ENCODE measurements at places on chromosomes 11 and 22. TPM values are rescaled to one million over a fixed set of nuclear protein-coding genes. Genes with fewer than 3 reads are reported as not detected.

FAM227A gene
- 2.4 TPM for total RNA-seq

CHADL gene
- total RNA-seq: 0.33 TPM

PKNOX2 gene
- total RNA-seq: not detected

SAA1 gene
- 7.9 TPM for total RNA-seq

DGCR2 gene
- 35.1 TPM for total RNA-seq

MUC6 gene
- 0.49 TPM for total RNA-seq

SPTBN2 gene
- total RNA-seq: 7.3 TPM

OR8A1 gene
- total RNA-seq: not detected

FAR1 gene
- total RNA-seq: 60.4 TPM

CYP2D6 gene
- total RNA-seq: 2.7 TPM

DDTL gene
- total RNA-seq: not detected

SYT13 gene
- total RNA-seq: 0.13 TPM

TECTA gene
- 0.15 TPM for total RNA-seq

DNA sequence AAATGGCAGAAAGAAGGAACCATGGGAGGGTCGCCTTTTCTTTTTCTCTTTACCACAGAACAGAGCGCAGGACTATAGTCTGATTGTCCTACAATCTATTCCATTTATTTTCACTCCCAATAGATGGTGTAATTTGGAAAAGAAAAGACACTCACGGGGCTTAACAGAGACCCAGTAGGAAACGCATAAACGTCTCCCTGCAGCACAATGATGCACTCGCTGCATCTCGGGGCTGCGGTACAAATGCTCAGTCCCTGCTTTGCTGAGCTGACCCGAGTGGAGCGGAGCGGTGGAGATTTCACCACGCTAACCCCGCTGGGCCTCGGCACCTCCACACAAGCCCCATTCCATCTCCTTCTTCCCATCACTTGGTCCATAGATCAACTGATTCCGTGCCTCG lies 1.5 kb downstream of the FEZ1 start:
- no peak for DNase-seq
- no peak overlapping the region for H3K27ac ChIP-seq
- H3K27me3 ChIP-seq: peaks cover 14% of the 10 kb centered on the region
- no peaks in the 10 kb centered on the region for H3K36me3 ChIP-seq

- DNase-seq: no peak
- no peaks in the 10 kb centered on the region for H3K36me3 ChIP-seq
- peak overlapping the region; percentile 58 for H3K4me3 ChIP-seq
- peak overlapping the region; percentile 79 for H3K27ac ChIP-seq
- H3K4me1 ChIP-seq: peaks cover 65% of the 10 kb centered on the region
These were observed 1.0 kb upstream of the EPS8L2 start for GRCh38 chr11:704781-705645.

- no peak for DNase-seq
- H3K27ac ChIP-seq: no peak overlapping the region
- no peaks in the 10 kb centered on the region for H3K27me3 ChIP-seq
- H3K36me3 ChIP-seq: no peaks in the 10 kb centered on the region
- no peak overlapping the region for H3K4me3 ChIP-seq
These were observed 9.7 kb downstream of the TMEM45B start for GRCh38 chr11:129825380-129825779.

DNA sequence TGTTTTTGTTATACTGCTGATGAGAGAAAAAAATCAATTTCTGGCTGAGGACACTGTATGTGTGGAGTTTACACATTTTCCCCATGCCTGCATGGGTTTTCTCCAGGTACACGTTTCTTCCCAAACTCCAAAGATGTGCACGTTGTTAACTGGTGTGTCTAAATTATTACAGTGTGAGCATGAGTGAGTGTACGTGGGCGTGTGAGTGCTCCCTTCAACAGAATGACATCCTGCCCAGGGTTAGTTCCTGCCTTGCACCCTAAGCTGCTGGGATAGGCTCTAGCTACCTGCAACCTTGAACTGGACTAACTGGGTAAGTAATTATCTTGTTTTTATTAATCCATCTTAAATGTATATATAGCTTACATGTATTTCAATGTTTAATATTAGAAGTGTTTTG lies 5.5 kb downstream of the NPAT start:
- no peak overlapping the region for H3K27ac ChIP-seq
- H3K4me1 ChIP-seq: peaks cover 22% of the 10 kb centered on the region
- H3K36me3 ChIP-seq: no peaks in the 10 kb centered on the region
- H3K27me3 ChIP-seq: no peaks in the 10 kb centered on the region
- no peak for DNase-seq
- H3K4me3 ChIP-seq: no peak overlapping the region

GRCh38 chr22:24189249-24190158 lies 8.2 kb downstream of the SUSD2 start:
- no peaks in the 10 kb centered on the region for H3K36me3 ChIP-seq
- H3K4me1 ChIP-seq: peaks cover 16% of the 10 kb centered on the region
- no peak for DNase-seq

- H3K4me3 ChIP-seq: no peak overlapping the region
- no peak overlapping the region for H3K27ac ChIP-seq
- no peaks in the 10 kb centered on the region for H3K36me3 ChIP-seq
- H3K4me1 ChIP-seq: no peaks in the 10 kb centered on the region
These were observed 247.3 kb downstream of the NXPE2 start for GRCh38 chr11:114925591-114925990.

DNA sequence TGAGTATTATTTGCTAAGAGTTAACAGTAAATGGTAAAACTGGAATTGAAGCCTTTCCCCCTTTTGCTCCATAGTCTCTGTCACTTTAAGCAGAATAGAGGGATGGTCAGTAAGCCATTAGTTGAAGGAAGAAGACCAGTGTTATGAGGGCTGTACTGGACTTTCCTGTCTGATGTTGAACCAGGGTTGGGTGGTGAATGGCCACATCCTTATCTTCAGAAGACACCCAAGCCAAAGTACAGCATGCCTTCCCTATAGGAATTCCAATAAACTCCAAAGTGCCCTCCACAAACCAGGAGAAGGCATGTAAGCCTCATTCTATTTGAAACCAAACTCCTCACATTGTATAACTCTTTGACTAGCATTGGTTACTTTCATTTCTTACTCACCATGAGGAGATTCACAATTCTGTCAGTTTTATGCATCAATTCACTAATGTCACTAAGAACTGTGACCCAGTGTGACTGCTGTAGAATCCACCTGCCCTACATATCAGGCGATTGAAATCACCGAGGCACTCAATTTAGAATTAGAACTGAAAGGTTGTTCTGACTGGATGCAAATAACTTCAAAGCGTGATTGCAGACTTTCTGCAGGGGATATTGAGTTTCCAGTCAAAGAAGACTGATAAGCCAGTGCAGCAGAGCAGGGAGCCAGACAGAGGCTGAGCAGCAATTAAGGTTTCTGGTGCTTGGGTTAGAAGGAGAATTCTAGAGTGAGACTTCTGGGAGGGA lies 107.1 kb upstream of the DDI1 start:
- H3K4me3 ChIP-seq: no peak overlapping the region
- no peak for DNase-seq
- H3K36me3 ChIP-seq: no peaks in the 10 kb centered on the region
- H3K4me1 ChIP-seq: no peaks in the 10 kb centered on the region
- no peak overlapping the region for H3K27ac ChIP-seq

DNA sequence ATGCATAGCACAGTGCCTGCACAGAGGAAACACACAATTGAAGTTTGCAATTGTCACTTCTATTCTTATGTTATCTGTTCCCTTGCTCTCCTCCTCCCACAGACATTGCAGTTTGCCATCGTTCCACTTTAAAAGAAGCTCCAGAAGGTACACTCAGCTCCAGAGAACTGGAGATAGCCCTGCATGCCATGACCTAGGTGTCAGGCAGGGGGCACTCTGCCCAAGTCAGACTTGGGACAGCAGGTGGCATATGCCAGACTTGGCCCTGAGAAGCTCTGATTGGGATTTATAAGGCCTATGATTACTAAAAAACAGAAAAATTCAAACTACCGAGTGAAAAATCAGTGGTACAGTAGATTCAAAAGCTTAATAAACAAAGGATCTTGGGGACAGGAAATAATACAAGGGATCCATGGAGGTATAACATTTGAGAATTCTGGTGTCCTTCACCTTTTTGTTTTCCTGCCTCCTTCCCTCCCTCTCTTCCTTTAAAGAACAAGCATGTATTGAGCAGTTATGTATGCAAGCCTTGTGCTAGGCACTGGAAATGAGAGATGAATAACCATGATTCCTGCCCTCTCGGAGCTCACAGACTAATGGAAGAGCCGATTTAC lies 40.0 kb downstream of the TENM4 start:
- no peaks in the 10 kb centered on the region for H3K4me1 ChIP-seq
- no peak overlapping the region for H3K27ac ChIP-seq
- DNase-seq: no peak
- no peak overlapping the region for H3K4me3 ChIP-seq

DNA sequence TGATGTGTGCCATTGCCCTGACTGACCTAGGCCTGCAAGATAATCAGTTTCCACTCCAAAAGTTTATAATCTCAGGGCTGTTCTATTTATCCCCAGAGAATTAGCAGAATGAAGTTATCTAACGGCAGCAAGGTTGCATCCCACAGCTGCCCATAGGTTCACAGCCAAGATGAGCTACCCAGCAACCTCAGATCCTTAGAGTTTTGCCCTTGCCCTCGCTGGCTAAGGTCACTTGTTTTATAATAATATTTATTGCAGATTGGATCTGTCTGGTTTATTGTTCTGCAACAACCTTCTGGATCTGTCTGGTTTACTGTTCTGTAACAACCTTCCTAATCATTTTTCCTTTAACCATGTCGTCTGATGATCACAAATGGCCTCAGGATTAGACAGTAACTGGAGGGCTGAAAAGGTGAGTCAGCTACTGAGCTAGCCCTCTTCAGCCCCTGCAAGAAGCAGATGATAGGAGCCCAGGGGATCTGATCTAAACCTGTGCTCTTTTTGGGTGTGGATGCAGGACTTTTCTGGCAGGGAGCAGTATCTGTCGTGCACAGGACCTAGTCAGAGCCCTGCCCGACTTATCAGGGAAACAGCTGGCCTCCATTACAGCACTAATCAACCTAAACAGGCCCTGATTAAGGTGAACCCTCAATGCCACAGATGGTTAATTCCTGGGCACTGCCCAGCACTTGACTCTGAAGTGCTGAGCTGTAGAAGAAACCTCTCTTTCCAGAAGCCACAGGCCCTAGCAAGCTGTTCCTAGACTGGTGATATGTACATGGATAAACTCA lies 642.9 kb upstream of the KIRREL3 start:
- H3K27ac ChIP-seq: no peak overlapping the region
- DNase-seq: no peak
- no peaks in the 10 kb centered on the region for H3K4me1 ChIP-seq
- no peak overlapping the region for H3K4me3 ChIP-seq

GRCh38 chr11:69999721-70000120 lies 78.4 kb upstream of the ANO1 start:
- no peaks in the 10 kb centered on the region for H3K4me1 ChIP-seq
- H3K27me3 ChIP-seq: peaks cover 4% of the 10 kb centered on the region
- no peak for DNase-seq
- H3K36me3 ChIP-seq: no peaks in the 10 kb centered on the region

DNA sequence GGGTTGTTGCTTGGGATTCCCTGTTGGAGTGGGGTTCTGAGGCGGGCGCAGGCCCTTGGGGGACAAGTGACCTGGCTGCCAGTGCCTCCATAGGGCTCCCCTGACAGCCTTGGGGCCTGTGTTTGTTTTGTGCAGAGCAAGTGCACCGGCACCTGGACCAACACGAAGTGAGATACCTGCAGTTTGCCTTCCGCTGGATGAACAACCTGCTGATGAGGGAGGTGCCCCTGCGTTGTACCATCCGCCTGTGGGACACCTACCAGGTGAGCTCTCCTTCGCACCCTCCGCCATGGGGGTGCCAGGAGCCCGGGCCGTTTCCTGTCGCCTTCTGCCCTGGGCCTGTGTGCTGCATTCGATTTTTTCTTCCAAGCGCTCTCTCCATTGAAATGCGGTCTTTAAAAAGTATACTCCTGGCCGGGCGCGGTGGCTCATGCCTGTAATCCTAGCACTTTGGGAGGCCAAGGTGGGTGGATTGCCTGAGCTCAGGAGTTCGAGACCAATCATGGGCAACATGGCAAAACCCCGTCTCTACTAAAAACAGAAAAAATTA lies 274.6 kb downstream of the TBC1D22A start:
- no peaks in the 10 kb centered on the region for H3K4me1 ChIP-seq
- H3K27ac ChIP-seq: no peak overlapping the region

DNA sequence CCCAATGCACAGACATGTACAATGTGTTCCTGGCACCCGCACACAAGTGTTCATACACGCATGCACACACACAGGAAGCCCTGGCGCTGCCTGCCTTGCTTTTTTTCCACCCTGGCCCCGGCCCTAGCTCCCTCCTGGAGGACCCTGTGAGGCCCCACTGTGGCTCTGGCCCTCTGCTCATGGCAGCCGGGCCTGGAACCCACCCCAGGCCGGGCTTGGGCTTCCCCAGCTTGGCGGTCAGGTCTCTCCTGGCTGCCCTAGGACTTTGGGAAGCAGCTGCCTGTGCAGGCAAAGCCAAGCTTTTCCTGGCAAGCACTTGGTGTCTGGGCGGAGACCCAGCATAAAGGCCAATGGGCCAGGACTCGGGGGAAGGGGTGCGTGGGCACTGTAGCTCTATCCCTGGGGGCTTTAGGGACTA lies 30.5 kb downstream of the CD82 start:
- H3K27me3 ChIP-seq: no peaks in the 10 kb centered on the region
- no peaks in the 10 kb centered on the region for H3K4me1 ChIP-seq
- H3K36me3 ChIP-seq: no peaks in the 10 kb centered on the region
- no peak overlapping the region for H3K4me3 ChIP-seq
- H3K27ac ChIP-seq: no peak overlapping the region

Measured in Panc1 (cell line).